ENCODE measurements at places on chromosomes 11 and 22.
A peak's percentile ranks its signal among the peaks of the same experiment; 100 is the strongest.

GRCh38 chr11:81222491-81222890 is 1511.2 kb downstream of the FAM181B start:
- no peak for DNase-seq

DNA sequence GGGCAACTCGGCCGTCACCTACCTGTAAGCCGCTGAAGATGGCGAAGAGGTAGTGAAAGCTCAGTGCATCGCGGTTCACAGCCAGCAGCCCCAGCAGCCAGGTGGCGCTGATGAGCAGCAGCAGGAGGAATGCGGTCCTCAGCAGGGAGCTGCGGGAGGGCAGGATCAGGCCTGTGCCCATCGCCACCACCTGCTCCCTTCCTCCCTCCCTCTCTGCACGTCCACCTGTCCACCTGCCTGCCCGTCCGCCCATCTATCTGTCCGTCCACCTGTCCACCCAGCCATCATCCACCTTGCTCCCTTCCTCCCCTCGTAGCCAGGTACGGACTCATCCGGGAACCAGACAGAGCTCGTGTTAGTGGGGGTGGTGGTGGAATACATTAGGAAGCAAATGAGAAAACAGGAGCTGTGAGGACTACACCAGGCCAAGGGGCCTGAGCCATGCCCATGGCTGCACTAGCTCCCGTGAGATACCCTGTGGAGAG is 32.2 kb downstream of the TRMU start:
- no peak for DNase-seq

DNA sequence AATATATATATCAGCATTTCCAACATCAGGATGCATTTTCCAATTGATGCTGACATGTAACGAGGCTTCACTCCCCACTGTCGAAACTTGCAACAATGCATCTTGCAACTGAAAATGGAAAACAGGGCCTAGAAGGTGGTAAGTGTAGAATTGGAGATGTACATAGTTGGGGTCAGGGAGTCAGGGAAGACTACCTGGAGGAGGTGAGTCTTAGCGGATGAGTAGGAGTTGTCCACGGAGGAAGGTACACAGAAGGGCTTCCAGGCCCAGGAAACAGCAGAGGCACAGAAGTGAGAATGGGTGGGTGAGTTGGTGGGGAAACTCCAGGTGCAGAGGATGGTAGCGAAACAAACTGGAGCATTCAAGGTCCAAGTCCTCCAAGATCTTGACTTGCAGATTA is 2.0 kb upstream of the GRK2 start:
- no peak for DNase-seq

- no peak for DNase-seq
These were observed 17.6 kb upstream of the RELA start for GRCh38 chr11:65680192-65680743.

- no peak for DNase-seq
These were observed 23.9 kb upstream of the EED start for GRCh38 chr11:86220653-86221052.

DNA sequence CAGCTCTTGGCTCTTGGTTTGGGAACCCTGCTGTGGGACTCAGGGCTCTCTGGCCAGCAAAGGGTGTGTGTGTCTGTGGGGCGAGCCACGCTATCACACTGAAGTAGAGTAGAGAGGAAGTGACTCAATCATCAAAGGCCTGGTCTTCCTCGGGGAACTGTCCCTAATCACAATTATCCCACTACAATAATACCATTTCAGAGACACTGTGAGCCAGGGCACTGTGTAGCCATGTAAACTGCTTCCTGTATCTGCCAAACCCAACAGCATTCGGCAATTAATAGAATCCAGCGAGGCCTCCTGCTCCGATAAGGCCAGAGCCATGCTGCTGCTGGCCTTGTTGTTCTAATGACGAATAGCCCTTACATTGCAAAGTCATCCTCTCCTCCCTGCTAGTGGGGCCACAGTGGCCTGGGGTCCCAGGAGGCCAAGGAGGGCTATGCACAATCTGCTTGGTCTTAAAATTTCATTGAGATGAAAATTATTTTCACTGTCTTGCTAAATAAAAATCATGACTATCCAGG is 49.8 kb upstream of the LMO2 start:
- no peak for DNase-seq

DNA sequence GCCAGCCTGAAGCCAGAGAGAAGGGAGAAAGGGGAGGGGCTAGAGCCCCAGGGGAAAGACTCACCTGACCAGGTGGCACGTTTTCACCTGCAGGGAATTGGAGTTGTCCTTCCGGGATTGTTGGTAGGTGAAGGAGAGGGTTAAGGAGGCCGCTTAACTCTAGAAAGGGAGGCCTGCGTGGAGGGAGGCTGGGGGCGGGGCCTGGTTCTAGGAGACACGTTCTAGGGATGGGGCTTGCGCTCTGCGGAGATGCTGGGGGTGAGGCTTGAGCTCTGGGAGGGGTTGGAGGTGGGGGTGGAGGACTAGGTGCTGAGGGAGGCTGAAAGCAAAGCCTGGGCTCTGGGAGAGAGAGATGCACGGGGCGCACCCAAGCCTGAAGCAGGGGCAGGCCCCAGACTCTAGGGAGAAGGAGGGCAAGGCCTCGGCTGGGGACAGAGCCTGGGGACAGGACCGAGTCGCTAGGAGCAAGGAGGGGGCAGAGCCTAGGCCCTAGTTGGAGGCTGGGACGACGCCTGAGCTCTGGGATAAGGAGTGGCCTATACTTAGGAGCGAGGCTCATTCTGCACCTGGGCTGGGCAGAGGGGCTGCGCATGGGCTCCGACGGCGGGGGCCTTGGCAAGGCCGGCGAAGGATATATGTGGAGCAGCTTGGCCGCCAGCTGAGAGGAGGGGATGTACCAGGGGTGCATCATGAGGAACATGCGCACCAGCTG is 2.4 kb downstream of the RASGRP2 start:
- DNase-seq, result no peak

DNA sequence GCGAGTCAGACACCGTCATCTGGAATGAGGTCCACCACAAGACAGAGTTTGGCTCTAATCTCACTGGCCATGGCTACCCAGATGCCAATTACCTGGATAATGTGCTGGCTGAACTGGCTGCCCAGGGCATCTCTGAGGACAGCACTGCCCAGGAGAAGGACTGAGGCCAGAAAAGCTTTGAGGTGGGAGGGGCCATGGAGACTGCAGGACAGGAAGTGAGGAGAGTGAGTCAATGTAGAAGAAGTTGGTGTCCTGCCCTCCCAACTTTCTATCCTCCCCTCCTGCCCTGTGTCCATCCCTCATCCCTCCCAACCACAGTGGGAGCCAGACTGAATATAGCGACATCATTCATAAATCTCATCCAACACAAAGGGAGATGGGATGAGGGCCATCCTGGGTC is 8.0 kb downstream of the MPEG1 start:
- no peak for DNase-seq

DNA sequence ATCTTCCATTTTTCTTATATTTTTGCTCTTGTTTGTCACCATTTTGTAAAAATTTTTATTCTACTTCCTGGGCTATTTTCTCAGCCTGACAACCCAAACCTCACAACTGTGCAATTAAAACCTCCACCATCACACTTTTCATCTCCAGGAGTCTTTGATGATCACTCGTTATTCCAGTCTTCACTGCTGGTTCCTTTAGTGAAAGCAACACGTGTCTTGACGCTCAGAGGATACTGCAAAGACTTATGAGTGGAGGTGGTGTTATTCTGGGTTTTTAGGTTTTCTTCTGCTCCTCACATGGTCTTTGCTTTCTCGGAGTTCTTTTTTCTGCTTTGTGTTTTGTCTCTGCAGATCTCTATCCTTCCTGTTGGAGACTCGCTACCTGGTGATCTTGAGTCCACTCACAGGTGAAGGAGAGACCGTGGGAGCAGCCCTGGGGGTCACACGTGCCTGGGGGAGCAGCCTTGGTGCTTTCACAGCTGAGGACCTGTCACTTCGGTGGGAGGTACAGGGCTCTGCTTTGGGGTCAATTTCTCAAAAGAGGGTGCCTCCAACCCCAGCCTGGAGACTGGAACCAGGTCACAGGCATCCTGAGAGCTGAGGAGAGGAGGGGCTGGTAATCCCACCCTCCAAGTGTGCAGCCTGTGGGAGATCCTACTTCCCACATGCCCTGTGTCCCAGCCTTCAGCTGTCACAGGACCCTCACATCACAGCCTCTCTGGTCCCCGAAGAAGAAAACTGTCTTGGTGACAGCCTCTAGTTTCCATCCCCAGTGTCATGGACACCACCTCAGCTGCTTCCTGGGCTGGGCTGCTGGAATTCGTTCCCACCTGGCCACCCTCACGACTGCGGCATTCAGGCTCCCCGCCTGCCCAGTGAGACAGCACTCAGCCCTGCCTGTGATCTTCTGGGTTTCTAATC is 11.0 kb downstream of the SULT4A1 start:
- no peak for DNase-seq

GRCh38 chr22:37000676-37001534 is 18.3 kb downstream of the TST start:
- no peak for DNase-seq

DNA sequence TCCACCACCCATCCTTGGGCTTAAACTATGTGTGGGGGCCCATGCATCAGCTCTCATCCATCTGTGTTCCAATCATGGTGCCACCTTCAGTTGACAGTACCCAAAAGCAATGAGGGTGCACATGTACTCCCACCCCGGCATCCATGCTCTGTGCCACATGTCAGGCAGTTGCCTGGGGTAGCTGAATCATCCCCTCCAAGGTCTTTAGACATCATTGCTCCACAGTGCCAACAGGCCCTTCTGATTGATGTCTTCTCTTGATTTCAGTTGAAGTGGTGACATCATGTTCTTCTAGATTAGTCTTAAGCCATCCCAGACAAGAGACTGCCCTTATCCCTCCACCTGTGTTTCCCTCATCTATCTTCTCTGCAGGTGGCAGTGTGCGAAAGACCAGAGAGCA is 42.5 kb downstream of the TMPRSS5 start:
- no peak for DNase-seq

- no peak for DNase-seq
These were observed 235.0 kb downstream of the TTC28 start for GRCh38 chr22:28444659-28445058.

DNA sequence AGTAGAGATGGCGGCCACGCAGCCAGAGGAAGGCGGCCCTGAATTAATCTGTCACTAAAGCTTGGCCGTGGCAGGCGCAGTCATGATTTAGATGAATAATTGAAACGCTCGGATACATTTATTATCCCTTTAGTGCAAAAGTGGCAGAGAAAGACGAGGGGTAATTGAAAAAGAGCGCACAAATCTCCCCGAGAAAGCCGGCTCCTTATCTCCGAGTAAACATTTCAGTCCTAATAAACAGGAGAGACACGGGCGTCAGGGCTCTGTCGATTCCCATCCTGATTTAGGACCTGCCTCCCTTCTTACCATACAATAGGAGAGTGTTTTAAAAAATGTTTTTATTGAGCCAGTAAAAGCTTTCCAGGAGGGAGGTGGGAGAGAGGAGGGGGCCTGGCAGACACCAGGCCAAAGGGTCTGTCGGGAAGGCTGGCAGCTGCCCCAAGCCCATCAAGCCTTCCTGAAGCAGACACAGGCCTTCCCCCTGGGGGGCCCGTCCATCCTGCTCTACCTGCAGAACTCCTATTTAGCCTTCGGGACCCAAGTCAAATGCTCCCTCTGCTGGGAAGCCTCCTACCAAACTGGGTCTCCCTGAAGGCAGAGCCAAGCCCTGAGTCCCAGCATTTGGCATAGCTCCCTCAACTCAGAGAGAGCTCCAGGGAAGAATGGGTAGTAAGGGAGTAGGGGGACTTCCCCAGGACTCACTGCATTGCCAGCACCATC is 22.8 kb downstream of the OTUB1 start:
- DNase-seq, result no peak

- no peak for DNase-seq
These were observed 14.9 kb downstream of the NCF4 start for GRCh38 chr22:36875741-36876140.

GRCh38 chr11:75380716-75381420 is 18.4 kb upstream of the RPS3 start:
- DNase-seq, result no peak

DNA sequence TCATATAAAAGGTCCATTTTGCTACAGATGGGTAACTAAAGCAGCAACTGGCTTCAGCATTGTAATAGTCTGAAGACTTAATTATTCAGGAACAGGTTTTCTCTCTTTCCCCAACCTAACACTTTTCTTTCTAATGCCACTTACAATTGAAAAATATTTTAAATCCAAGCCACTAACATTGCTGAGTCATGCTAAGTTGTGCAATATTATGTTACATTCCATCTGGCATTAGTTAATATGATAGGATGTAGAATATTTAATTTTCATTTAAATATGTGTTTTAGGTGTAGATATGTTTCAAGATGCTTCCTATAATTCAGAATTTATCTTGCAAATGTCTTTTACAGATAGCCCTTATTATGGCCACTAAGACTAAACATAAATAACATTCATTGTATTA is 98.6 kb downstream of the KIF18A start:
- DNase-seq, result no peak

DNA sequence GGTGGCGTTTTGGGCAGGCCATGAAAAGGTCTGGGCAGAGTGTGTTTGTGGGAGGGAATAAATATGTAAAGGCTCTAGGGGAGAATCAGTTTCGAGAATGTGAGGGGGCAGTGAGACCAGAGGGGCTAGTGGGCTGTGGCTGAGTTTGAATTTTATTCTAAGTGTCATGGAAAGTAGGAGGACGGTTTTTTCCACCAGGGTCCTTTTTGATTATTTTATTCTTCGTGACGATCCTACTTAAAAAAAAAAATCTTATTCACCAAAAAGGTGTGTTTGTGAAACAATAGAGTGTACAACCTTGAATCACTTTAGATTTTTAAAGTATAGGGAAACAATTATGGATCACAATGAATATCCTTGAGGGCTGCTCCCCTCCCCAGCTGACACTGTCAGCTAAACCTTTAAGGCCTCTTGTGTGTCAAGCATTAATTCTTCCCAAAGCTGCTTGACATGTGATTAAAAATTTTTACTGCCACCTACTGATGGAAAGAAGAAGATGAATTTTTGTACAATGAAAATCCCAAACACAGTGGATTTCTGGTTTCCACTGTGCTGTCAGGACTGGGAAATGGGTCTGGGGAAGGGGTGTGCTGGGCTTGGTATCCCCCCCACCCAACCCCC is 107.5 kb upstream of the OR4B1 start:
- peak; percentile 81 for DNase-seq

DNA sequence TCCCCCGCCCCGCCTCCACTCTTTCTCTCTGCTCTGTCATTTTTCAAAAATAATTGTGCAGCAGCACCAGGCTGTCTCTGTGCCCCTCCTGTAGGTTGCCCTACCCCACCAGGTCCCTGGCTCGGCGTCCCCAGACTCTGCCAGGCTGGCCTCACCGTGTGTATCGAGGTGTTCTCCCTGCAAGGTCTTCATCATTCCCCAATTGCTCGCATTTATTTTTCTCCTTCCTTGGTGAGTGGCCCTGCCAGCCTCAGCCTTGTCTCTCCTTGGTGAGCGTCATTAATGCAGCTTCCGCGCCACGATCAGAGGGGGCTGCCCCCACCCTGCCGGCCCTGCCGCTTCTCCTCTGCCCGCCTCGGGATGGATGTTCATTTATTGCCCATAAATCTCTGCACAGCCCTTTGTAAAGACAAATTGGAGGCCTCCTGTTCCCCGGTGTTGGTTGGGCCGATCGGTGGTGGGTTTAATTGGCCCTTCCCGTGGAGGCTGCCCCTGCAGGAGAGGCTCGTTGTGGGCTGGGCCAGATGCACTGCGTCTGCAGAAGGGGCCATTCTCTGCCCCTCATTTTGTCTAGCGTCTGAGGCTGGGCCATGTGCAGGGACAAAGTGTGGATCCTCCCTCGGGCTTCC is 33.2 kb downstream of the RTN4R start:
- DNase-seq, result no peak

All from DMS79 treated with DMSO at 0.1 percent for 48 hours (cell line).